ENCODE measurements at places on chromosomes 2 and 18.

DNA sequence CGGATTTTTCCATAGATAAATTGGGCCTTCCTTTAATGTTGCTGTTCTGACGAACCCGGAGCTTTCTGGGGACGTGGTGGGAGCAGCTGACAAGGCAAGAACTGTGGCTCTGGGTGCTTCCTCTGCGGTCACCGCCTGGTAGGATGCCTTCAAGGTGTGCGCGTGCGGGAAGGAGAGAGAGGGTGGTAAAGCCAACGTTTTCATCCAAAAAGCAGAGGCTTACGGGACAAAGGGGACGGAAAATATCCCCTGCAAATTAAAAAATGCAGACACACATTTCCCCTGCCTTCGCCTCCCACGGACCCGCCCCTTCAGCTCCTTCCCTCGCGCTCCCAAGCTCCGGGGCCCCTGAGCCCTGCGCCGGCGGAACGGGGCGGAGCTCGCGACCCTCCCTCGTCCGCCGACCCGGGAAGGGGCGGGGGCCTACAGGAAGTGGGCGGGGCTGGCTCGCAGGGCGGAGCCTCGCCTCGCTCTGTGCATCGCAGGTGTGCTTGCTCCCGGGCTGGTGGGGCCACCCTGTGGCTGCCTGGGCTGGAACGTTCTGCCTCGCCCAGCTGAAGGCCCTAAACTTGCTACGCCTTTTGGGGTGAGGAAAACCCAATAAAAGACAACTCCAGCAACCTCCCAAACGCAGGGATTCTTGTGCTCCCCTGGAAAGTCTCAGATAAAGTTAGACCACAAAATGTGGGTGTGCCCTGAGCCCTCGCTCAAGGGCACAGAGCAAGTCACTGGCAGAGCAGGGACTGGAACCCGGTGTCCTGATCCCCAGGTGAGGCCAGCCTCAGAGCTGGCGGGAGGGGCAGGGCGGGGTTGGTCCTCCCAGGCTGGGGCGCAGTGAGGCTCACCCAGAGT lies 25.4 kb upstream of the SLC66A3 start:
- DNase-seq, result peak; percentile 86

- DNase-seq, result no peak
These were observed 56.9 kb downstream of the BCL2 start for GRCh38 chr18:63262369-63263335.

DNA sequence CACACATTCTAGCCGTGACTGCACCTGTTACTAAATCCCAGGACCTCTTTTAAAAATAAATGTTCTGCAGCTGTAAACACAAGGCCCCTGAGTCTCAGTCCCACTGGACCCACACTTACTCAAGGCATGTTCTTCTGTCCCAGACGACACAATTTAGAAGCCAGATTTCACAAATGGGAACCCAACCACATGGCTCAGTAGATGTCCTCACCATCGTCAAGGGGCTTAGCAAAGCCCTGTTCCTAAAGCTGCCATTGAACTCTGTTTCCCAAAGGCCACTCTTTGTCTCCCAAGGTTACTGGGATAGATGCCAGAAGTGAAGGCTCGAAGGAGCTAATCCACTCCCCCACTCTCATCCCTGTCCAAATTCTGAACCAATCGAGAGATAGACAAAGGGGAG lies 301.0 kb downstream of the GALR1 start:
- DNase-seq, result no peak

DNA sequence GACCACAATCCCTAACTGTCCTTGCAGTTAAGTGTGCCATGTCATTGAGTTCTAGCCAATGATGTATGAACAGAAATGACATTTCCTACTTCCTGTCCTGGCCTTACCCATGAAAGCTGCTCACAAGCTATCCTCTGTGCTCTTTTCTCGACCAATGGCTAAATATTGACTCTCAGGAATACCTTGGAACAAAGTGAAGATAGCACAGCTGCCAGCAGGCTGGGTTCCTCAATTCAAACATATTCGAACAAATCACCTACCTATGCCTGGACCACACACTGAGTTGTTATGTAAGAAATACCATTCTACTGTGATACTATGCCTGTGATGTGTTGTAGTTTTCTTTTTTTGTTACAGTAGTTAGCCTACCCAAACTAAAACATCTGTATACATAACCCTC lies 65.1 kb downstream of the GAREM1 start:
- no peak for DNase-seq

GRCh38 chr18:77572537-77572936 lies 322.9 kb downstream of the GALR1 start:
- DNase-seq, result no peak

DNA sequence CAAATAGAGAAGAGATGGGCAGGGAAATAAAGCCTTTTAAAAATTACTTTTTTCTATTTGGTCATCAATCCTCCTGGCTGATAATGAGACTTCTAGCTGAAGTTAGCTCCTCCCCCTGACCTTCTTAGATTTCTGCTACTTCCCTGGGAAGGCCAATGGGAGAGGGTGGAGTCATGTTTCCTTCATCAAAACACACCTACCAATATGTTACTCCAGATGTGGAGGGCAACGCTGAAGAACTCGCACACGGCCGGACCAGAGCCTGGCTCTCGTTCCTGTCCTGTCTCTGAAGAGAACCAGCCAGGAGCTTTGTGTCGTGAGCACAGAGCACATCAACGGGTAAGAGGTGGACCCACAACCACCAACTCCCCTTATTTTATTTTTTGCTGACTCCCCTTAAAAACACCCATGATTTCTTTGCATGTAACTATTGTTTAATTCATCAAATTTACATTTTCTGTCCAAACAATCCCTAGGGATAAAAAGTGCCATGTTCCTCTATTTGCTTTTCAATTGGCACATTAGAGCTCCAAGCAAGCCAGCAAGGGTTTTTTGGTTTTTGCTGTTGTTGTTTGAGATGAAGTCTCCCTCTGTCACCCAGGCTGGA lies 94.9 kb downstream of the ADD2 start:
- DNase-seq, result peak; percentile 45

DNA sequence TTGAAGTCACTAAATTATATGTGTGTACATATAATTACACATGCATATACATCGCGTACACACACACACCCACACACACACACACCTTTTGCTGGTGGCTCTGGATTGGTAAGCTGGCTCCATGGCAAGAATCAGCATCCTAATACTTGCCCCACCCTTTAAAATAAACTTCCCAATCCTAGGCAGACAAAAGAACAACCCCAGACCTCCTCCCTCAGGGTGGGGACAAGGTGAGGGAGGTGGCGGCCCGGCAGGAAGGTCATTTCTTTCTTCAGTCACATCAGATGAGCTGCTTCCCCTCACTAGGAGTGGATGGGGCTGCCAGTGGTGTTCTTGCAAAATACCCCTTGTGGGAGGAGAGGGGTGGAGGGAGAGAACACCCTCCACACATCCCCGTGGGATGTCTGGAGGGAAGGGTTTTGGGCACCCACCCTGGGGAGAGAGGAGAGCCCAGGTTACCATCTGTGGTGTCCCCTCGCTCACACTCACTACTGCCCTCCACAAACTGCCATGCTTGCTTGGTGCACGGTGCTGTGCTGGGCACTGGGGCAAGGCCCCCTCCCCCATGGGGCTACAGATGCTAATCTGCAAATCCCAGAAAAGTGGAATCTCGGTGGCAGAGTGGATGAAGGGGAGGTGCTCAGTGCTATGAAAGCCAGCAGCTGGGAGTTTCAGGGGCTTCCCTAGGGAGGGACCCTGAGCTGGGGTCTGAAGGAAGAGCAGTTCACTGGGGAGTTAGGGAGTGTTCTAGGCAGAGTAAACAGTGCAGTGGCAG lies 64.0 kb downstream of the ODC1 start:
- no peak for DNase-seq

DNA sequence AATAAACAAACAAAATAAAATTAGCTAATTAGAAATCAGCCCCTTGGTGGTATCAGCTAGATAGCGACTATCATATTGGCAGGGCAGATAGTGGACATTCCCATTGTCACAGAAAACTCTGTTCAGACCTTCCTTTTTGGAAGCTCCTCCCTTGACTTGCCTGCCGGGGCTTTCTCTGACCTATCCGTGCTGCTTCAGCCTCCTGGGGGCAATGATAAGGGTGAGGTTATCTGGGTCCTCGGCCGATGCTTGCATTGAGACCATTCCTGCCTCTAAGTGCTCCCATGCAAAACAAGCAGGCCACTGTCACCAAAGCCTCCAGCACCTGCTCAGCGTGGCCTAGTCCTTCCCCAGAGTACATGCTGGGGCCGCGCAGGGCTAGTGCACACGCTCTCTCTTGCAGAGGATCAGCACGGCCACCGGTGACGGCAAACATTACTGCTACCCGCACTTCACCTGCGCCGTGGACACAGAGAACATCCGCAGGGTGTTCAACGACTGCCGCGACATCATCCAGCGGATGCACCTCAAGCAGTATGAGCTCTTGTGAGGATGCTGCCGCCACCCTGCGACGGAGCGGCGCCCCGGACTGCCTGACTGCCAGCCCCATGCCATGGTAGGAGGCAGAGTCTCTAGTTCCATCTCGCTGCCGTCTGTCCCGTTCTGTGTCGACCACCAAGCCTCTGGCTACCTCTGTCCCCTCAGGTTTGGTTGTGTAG lies 27.4 kb downstream of the MPPE1 start:
- no peak for DNase-seq

DNA sequence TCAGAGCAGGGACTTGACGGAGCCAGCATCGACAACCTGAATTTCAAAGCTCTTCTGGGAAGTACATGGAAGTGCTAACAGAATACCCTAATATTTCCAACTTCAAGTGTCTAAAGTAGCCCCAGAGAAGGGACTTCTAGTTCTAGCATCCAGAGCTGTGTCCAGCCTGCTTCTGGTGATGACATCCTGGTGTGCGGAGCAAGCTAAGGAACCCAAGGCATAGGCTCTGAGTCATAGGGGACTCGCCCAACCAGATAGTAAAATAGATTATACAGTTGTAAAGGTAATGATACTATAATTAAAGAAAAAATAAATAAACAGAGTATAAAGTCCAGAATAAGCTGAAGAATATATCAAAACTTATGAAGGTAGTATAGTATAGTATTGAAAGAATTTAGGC lies 108.1 kb upstream of the SERPINE2 start:
- no peak for DNase-seq

GRCh38 chr2:201136889-201137321 lies 20.9 kb downstream of the CFLAR start:
- no peak for DNase-seq

GRCh38 chr2:27152102-27152795 lies 3.4 kb downstream of the TCF23 start:
- no peak for DNase-seq

DNA sequence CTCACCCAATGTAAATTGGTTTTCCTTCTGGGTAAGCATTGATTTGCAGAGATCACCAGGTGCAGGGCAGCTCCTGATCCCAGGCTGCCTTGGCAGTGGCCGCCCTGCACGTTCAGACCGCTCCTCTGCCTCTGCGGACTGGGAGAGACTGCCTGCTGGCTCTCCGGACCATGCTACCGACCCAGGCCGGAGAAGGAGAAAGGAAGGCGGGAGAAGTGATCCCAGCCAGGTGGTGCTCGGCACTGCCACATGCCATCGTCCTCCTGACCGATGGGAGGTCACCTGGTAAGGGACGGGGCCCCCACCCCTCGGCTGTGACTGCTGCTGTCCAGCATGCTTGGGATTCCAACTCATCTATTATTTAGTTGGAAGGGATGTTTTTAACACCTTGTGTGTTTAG lies 108.1 kb upstream of the POU3F3 start:
- no peak for DNase-seq

GRCh38 chr2:196101325-196101991 lies 32.8 kb upstream of the DNAH7 start:
- no peak for DNase-seq

GRCh38 chr2:130150181-130151144 lies 5.6 kb upstream of the CCDC74B start:
- no peak for DNase-seq

DNA sequence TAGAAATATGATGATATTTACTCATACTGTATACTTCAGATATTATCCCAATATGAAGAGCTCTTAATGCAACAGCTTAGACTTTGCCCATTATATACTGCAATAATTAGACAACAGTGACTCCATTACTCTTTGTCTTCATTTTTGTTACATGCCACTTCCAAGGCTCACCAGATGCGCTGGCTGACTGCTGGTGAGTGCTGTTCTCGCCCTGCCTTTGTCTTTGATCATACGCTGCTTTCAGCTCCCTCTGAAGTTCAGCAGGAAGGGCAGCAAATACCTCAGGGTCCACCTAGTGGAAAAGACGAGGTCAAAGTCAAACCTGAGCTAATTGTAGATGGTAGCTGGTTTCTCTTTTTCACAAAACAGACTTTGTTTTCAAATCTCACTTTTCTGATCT lies 66.3 kb downstream of the EIF5B start:
- peak; percentile 18 for DNase-seq

DNA sequence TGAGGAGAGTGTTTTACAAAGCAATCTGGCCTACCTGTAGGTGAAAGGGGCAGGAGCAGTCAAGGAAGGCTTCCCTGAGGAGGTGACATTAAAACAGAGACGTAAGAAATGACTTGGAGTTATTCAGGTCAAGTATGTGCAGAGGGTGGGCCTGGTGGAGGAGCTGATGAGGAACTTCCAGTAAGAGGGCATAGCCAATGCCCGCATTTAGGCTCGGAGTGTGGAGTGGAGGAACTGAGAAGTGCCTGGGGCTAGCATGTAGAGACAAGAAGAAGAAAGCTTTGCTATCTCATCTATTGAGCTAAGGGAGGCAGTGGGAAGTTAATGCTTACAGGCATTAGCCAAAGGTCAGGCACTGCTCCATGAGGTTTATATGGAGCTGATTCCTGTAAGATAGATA lies 312.2 kb downstream of the ZNF521 start:
- DNase-seq, result no peak

GRCh38 chr18:27665264-27665799 lies 480.2 kb upstream of the CHST9 start:
- DNase-seq, result no peak

DNA sequence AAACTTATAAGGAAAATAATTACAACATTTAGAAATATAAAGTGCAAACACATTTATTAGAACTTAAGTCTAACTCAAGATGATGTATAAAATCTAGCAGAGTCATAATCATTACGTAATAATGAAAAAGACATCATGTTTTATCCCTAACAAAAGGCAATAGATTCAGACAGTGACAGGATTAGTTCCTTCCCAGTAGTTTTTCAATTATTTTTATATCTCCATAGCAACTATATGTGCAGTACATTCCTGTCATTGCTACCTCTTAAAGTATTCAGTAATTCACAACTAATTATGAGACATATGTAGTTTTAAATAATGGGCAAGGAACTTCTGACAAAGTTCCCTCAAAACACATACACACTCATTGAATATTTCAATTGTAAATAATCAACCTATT lies 687.9 kb downstream of the CCDC85A start:
- no peak for DNase-seq

DNA sequence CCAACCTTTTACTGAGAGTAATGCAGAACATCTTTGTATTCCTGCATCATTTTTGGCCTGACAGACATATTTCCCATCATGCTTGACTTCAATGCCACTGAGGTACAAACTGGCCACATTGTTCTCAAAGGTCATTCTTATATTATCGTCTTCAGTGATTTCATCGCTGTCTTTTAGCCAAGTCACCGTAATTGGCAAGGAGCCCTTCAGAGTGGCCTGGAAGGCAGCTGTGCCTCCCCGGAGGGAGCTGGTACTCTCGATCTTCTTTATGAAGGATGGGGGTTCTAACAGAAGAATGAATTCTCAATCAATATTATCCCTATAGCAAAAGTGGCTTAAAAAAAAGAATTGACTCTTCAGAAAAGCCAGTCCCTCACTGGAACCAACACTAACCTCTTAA lies 75.9 kb downstream of the TTN start:
- no peak for DNase-seq

Data from left kidney (tissue), 8 donors.